ENCODE measurements at places on chromosomes 5 and 9.

DNA sequence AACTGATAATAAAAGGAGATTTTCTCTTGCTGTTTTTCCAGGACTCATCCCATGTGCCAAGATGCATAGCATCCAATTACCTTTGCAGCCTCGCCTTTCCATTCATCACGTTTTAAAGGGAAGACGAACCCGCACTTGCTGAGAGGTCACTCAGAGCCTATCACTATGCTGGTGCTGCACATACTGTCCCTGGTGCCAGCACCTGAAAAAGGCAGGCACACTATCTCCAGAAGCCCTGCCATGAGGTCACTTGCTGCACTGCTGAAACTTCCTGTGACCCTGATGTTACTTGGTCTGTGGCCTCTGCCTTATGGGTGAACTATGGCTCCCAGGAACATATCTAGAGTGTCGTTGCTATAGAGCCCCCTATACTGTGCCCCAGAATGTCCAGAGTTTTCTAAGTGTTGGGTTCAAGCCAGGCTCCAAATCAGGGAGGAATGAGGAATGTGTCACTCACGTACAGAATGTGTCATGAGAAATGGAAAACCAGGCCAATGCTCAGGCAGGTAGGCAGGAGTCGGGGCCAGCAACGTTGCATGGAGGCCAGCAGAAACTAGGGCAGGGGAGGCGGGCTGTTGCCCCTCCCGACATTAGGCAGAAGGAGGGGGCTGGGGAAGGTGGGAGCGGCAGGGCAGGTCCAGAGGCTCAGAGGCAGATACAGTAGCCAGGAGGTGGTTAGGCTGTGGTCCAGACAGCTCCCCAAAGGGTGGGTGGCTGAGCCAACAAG is 262.1 kb downstream of the CRB2 start:
- no peak for DNase-seq

DNA sequence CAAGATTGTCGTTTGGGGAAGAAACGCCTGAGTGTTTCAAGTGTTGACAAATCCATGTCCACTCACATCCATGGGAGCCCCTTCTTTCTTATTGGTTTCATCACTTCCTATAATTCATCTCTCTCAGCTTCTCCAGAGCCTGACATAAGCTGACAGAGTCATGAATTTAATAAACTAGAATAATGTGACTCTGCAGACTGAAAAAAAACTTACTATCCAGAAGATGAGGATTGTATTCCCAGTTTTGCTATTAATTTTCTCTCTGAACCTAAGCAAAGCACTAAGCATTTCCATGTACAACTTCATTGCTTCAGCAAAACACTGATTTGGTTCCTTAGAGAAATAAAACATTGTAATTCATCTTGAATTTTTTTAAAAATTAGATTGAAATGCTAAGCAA is 691.8 kb downstream of the MTRR start:
- DNase-seq, result no peak

DNA sequence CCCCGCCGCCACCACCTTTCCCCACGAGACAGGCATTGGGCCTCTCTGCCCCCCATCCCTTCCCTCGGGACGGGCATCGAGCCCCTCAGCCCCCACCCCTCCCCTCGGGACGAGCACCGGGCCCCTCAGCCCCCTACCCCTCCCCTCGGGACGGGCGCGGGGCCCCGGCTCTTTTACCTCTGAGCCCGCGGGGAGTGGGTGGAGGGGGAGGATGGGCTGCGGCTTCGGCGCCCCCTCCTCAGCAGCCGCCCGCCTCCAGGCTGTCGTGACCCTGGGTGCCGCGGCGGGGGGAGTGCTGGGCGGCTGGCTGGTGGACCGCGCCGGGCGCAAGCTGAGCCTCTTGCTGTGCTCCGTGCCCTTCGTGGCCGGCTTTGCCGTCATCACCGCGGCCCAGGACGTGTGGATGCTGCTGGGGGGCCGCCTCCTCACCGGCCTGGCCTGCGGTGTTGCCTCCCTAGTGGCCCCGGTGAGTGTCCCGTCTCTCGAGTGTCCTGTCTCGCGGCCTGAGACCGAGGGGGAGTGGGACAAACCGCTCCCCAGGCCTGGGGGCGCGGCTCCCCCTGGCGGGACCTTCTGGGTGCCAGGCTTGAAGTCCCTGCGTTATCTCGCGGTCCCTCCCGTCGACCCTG is 791 bp downstream of the SLC2A8 start:
- peak; percentile 42 for DNase-seq

GRCh38 chr9:100465274-100465673 is 7.7 kb upstream of the TMEFF1 start:
- no peak for DNase-seq

DNA sequence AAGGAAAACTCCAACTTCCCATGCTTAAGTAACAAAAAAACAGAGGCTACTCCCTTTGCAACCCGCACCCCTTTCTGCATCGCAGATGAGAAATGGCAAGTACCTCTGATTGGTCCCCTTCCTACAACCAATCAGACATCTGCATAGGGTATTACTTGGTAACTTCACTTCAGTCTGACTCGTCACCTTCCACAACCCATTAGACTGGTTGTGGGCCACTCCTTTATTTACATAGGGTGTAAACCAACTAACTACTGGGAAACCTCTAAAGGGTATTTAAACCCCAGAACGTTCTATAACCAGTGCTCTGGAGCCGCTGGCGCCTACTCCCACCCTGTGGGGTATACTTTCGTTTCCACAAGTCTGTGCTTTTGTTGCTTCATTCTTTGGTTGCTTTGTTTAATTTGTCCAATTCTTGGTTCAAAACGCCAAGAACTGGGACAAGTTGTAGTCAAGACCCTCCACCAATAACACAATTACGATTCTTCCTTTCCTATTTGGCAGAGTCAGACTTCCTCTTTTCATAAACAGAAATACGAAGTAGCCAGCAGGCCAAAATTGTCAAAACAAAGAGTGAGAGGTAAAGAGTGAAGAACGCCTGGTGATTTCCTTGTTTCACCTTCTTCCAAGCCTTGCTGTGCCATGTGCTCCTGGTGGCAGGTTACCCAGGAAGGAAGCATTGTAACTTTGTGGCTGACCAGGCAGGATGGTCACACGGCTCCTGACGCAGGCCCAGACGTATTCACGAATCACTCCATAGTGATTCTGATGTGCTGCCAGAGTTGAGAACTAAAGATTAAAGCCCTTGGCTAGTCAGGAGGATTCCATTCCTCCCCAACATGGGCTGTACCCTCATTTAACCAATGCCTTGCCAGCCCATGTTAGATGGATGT is 477.4 kb downstream of the ARHGEF28 start:
- DNase-seq, result no peak

- DNase-seq, result no peak
Measured at GRCh38 chr5:174307031-174307408, 261.5 kb downstream of the NSG2 start.

GRCh38 chr9:31336841-31337240 is 1047.6 kb upstream of the ACO1 start:
- no peak for DNase-seq

- no peak for DNase-seq
Measured at GRCh38 chr9:113409481-113409880, 994 bp downstream of the POLE3 start.

DNA sequence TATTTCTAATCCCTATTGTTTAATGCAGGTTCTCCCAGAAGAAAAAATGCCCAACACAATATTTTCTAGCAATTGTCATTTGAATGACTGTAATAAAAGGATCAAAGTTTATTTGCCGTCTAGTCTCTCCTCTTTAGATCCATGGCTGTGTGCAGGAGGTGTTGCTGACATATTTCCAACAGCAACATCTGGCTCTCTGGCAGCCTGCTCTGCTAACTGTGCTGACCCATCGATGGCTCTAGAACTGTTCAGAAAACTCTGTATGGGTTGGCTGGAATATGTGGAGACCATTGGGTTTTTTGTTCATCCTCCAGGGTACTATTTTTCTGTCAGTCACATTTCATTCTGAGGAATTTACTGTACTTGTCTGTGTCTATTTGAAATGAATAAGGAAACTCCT is 202.0 kb upstream of the SLC27A6 start:
- DNase-seq, result peak; percentile 29

DNA sequence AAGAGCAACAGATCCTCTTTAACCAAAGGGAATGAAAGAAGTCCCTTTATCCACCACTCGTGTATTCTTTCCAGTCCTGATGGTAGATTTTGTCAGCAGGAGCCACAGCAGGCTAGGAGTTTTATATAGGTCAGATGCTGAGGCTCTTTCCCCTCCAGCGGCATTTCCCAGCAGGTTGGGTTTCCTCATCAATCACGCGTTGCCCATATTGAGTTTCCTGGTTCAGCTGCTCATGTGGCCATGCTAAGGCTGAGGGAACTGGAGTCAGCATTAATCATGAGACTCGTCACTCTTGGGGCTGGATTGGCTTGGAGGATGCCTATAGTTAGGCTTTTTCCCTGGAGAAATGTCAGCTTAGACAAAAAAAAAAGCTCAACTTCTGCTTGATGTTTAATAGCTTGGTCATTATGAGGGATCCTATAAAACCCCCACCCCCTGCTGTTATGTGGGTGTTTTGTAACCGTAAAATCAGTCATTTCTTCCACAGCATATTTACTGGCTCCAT is 193.4 kb upstream of the GAS1 start:
- peak; percentile 82 for DNase-seq

- no peak for DNase-seq
Measured at GRCh38 chr5:158785397-158785796, 314.3 kb downstream of the EBF1 start.

GRCh38 chr9:126347093-126347492 is 20.5 kb downstream of the MVB12B start:
- DNase-seq, result no peak

DNA sequence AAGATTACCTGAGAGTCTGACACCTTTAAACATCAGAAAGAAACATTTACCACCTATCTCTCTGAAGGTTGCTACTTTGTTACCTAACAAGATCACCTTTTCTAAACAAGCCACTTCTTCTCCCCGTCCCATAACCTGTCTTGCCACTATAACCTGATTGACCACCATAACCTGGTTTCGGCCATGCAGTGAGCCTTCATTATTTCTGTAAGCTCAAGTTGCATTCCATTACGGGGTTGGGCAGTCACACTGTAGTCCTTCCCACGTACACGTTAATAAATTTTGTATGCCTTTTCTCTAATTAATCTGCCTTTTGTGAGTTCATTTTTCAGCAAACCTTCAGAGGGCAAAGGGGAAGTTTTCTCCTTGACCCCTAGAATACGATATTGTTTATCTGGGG is 28.0 kb upstream of the CCNG1 start:
- no peak for DNase-seq

DNA sequence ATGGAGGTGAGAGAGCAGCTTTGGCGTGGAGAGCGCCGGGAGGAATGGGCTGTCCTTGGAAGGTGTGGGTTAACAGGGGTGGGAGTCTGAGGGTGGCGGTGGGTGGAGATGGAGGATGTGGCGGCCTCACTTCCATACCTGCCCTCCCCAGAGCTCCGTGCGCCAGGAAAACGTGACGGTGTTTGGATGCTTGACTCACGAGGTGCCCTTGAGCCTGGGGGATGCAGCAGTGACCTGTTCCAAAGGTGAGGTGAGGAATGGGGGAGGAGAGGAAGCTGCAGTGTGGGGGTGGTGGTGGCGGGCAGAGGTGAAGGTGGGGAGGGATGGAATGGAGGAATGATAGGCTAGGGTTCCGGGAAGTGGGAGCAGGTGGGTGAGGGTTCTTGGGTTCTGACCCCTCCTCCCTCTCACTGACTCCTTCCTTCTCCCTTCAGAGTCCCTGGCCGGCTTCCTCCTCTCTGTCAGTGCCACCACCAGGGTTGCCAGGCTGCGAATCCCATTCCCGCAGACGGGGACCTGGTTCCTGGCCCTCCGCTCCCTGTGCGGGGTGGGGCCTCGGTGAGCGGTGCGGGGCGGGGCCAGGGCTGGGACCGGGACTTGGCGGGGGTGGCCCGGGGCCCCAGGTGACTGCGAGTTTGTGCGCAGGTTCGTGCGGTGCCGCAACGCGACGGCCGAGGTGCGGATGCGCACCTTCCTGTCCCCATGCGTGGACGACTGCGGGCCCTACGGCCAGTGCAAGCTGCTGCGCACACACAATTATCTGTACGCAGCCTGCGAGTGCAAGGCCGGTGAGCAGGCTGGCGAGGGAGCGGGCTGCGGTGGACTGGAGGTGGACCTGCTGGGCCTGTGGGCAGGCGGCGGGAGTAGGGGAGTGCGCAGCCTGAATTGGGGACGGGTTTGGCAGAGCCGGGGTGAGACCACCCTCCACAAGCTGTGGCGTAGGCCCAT is 17.1 kb downstream of the TMEM8B start:
- DNase-seq, result no peak

DNA sequence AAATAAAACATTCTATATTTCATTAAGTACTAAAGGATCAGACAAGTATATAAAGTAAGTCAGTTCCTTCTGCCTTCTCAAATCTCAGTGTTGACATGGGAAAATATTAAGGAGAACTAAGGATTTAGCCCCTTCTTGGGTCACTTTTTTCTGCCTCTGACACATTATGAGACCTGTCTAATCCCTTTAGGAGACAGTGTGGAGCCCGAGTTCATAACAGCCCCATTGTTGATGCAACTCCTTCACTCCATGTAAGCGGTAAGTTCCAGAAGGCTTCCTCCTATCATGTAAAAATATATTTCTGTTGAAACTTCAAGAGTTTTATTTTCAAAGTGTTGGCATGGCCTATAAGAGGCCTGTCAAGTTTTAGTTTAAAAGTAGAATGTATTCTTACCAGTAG is 152.2 kb downstream of the SNCAIP start:
- DNase-seq, result no peak

- DNase-seq, result no peak
Measured at GRCh38 chr5:95871146-95871806, 48.8 kb upstream of the GLRX start.

GRCh38 chr9:79578891-79579290 is 7.1 kb downstream of the TLE4 start:
- no peak for DNase-seq

GRCh38 chr5:76576450-76576849 is 46.8 kb downstream of the F2RL2 start:
- DNase-seq, result no peak

DNA sequence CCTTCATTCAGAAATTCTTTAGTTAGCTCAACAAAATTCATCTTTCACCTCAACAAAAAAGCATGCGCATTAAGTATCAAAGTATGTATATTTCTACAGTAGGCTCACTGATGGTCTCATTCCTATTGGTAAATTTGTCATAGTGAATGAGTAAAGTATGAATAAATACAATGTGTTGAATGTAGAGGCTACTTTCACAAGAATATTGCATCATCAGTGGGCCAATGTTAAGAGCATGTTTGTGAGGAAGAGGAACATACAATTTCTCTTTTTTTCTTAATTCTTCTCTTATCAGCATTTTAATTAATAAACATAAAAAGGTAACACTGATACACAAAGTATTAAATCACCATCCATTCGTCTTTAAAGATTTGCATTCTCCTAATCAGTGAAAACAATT is 505.1 kb downstream of the CETN3 start:
- DNase-seq, result no peak

DNA sequence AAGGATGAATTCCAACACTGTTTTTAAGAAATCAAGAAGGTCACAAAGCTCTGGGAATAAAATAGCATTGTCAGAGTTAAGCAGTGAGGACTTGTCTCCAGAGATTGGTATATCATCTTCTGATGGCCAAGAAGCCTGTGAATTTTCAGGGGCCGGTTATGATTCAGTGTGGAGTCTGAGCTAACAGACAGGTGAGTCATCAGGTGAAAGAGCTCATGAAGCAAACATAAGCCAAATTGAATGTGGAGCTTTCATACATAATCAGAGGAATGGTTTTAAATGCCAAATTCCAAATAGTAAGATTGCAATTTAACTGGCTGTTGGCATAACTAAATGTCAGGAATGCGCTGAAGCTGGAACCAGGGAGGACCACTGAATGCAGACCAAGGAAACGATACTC is 494.2 kb downstream of the MTRR start:
- DNase-seq, result no peak

GRCh38 chr9:106637486-106637885 is 225.5 kb upstream of the ZNF462 start:
- peak; percentile 69 for DNase-seq

- DNase-seq, result no peak
Measured at GRCh38 chr5:90628492-90628891, 69.9 kb downstream of the ADGRV1 start.

- DNase-seq, result no peak
Measured at GRCh38 chr9:9792144-9792857, 820.5 kb downstream of the PTPRD start.
